Gastroesophageal sphincter (tissue), 4 donors: ENCODE measurements at places on chromosomes 3 and 15.

GRCh38 chr3:151477591-151478334, 16.9 kb upstream of the IGSF10 start:
- H3K27me3 ChIP-seq, result no peaks in the 10 kb centered on the region
- no peak for ATAC-seq
- H3K27ac ChIP-seq, result no peak overlapping the region
- H3K36me3 ChIP-seq, result no peaks in the 10 kb centered on the region
- no peak overlapping the region for H3K4me3 ChIP-seq

DNA sequence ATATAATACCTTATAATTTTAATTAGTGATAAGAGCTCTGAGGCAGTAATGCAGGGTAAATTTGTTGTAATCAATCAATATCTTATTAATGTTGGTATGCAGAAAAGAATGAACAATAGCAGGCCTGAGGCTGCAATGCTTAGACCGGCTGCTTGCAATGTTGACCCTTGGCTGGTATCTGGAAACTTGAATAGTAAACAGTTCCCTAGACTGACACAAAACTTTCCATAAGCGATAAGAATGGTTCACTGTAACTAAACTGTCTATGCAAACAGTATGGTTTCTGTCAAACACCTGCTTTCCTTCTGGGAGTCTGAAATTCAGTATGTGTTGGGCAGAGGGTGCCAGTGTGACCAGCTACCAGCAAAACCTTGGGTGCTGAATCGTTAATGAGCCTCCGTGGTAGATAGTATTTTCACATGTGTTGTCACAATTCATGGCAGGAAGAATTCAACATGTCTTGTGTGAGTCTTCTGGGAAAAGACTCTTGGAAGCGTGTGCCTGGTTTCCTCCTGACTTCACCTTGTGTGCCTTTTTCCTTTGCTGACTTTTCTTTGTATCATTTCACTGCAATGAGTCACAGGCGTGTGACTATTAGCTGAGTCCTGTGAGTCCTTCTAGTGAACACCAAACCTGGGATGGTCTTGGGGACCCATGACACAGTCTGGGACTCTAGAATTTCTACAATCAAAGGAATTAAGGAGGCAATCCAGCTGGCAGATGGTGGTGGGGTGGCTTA, 30.7 kb upstream of the CLRN1 start:
- H3K4me1 ChIP-seq, result no peaks in the 10 kb centered on the region
- peaks cover 4% of the 10 kb centered on the region for H3K27me3 ChIP-seq
- no peak for ATAC-seq
- H3K4me3 ChIP-seq, result no peak overlapping the region
- no peak overlapping the region for H3K27ac ChIP-seq

DNA sequence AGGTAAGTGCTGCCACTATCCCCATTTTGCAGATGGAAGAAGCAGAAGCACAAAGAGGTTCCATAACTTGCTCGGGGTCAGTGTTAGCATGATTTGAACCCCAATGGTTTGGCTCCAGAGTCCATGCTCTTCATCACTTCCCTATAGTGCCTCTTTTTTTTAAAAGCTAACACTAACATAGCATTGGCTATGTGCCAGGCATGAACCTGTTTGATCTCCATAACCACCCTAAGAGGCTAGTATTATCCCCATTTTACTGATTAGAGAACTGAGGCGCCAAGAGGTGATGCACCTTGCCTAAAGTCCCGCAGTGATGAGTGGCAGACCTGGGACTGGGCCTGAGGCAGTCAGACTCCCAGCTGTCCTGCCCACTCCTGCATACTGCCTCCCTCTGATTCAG, 7.3 kb downstream of the LINGO1 start:
- no peaks in the 10 kb centered on the region for H3K4me1 ChIP-seq
- no peak overlapping the region for H3K27ac ChIP-seq
- no peak for ATAC-seq
- peaks cover 6% of the 10 kb centered on the region for H3K27me3 ChIP-seq
- H3K4me3 ChIP-seq, result no peak overlapping the region

GRCh38 chr15:65952391-65953053, 83.2 kb downstream of the RAB11A start:
- no peaks in the 10 kb centered on the region for H3K36me3 ChIP-seq
- no peak for ATAC-seq
- no peaks in the 10 kb centered on the region for H3K4me1 ChIP-seq
- H3K27me3 ChIP-seq, result peaks cover 49% of the 10 kb centered on the region
- H3K27ac ChIP-seq, result no peak overlapping the region

DNA sequence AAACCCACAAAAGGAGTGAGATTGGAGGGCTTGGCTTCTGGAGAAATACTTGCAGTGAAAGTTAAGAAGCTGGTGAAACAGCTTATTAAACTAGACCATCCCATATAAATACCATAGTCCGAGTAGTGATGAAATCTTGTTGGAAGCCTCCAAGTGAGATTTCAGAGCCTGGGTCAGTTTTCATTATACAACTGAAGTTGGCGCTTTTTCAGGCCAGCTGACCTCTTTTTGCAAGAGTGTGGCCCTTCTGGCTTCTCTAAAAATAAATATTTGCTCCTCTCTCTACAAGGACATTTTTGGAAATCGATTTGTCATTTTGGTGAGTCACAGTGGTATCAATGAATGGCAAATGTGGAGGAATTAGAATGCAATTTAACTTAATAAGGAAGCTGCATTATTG, 51.2 kb upstream of the THRB start:
- H3K27me3 ChIP-seq, result no peaks in the 10 kb centered on the region
- H3K4me1 ChIP-seq, result no peaks in the 10 kb centered on the region

DNA sequence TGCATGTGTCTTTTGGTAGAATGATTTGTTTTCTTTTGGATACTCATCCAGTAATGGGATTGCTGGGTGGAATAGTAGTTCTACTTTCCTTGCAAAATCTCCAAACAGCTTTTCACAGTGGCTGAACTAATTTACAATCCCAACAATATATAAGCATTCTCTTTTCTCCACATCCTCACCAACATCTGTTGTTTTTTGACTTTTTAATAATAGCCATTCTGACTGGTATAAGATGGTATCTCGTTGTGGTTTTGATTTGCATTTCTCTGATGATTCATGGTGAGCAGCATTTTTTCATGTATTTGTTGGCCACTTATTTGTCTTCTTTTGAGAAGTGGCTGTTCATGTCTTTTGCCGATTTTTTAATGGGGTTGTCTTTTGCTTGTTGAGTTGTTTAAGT, 55.8 kb downstream of the ST8SIA2 start:
- H3K4me3 ChIP-seq, result no peak overlapping the region
- no peaks in the 10 kb centered on the region for H3K36me3 ChIP-seq
- no peak for ATAC-seq

DNA sequence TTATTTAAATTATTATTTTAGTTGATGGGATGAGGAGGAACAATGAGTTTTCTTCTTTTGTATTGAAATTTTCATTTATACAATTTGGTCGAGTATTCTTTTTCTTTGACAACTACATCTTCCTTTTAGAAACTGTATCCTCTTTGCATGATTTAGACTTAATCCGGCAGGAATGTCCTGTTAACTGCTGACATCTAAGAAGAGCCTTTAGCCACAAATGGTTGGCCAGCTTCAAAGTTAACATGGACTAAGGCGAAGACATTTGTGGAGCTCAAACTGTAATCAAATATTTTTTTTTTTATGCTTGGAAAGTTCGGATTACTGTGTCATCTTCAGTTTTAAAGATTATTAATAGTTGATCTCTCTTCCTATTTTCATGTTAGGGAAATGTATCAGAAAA, 43.2 kb downstream of the RIOX2 start:
- H3K27me3 ChIP-seq, result no peaks in the 10 kb centered on the region
- H3K27ac ChIP-seq, result no peak overlapping the region
- H3K36me3 ChIP-seq, result no peaks in the 10 kb centered on the region
- H3K4me1 ChIP-seq, result no peaks in the 10 kb centered on the region
- no peak for ATAC-seq
- H3K4me3 ChIP-seq, result no peak overlapping the region

DNA sequence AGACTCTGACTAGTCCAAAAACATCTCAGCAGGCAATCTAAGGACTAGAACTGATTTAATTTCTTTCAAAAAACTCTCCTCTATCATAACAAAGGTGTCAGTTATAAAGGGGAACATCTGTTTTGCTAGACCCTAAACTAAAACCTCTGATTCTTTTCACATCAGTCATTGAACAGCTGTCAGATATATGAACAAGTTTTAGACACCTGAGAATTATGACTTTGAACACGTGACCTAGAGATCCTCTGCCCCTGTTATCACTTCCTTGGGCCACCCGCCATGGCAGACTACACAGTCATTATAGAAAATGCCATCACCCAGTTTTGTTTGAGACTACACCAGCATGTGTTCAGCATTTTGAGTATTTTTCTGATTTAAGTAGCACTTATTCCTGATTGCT, 282.3 kb upstream of the TBL1XR1 start:
- peaks cover 48% of the 10 kb centered on the region for H3K4me1 ChIP-seq
- ATAC-seq, result no peak
- H3K4me3 ChIP-seq, result no peak overlapping the region

DNA sequence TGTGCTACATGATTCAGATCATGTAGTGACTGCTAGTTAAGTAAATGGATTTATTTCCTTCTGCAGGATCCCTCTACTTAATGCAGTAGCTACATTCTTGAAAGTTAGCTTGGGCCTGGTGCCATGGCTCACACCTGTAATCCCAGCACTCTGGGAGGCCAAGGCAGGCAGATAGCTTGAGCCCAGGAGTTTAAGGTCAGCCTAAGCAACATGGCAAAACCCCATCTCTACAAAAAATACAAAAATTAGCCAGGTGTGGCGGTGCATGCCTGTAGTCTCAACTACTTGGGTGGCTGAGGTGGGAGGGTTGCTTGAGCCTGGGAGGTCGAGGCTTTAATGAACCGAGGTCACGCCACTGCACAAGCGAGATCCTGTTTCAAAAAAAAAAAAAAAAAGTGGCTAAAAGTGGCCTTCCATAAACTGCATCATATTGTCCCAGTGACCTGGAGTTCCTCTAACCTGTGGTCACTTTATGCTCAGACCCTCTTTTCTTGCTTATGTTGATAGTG, 22.0 kb downstream of the TSEN2 start:
- H3K27me3 ChIP-seq, result no peaks in the 10 kb centered on the region
- no peak overlapping the region for H3K4me3 ChIP-seq
- ATAC-seq, result no peak
- H3K27ac ChIP-seq, result no peak overlapping the region
- peaks cover 65% of the 10 kb centered on the region for H3K36me3 ChIP-seq
- H3K4me1 ChIP-seq, result peaks cover 14% of the 10 kb centered on the region

DNA sequence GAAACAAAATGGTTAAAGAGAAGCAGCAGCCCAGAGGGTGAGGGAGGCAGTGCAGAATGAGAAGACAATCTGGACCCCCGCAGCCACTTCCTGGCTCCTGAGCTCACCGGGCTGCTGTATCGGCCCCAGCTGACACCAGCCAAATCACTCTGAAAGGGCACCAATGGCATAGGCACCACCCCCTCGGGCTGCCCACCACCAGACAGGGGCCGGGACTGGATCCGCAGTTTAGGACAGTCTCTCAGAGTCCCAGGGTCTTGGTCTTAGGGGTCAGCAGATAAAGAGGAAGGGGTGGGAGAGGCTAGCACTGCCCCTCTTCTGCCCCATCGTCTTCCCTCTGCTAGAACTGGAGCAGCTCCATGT, 17.9 kb upstream of the EHD4 start:
- H3K36me3 ChIP-seq, result no peaks in the 10 kb centered on the region
- H3K4me1 ChIP-seq, result no peaks in the 10 kb centered on the region
- no peak overlapping the region for H3K4me3 ChIP-seq
- peaks cover 16% of the 10 kb centered on the region for H3K27me3 ChIP-seq

DNA sequence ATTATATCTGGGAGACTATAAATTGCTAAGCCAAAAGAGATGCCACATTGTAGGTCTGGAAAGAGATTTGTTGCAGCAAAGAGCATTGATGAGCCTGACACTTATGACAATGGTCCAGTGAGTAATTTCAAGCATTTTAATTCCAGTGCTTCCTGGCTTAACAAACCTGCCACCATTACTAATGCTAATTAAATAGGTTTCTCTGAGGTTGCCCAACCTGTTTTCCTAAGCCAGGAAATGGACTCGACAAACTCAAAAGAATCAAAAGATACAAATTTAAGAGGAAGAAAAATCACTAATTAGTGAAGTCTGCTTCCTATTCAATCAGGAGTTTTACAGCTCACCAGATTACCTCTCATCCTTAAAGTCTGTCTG, 36.7 kb upstream of the CTDSPL start:
- H3K36me3 ChIP-seq, result no peaks in the 10 kb centered on the region
- H3K27me3 ChIP-seq, result no peaks in the 10 kb centered on the region
- no peaks in the 10 kb centered on the region for H3K4me1 ChIP-seq
- ATAC-seq, result no peak

DNA sequence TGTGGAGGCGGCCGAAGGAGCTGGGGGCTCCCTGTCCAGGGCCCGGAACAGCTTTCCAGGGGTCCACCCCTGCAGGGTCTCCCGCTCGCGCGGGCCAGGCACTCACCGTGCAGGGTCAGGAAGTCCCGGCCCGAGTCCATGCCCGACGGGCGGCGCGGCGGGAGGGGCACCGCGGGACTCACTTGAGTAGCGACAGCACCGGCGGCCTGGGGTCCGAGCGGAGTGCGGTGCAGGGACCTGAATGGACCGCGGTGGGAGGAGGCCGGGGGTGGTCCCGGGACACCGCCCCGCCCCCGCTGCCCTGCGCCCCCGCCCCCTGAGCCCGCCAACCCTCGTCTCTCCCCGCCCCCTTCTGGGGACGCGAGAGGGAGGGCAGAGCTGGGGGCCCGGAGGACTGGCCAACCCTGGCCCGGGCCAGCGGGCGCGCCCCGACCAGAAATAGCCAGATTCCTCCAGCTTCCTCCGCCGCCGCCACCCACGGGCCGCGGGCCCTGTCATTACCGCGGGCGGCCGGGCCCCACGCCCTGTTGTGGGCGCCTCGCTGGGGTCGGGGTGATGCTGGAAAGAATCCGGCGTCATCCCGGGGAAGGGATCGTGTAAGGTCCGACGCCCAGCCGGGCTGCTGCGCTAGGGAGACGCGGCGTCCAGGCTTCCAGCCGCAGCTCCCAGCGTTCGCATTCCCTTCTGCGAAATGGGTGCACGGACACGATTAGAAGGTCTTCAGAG, at the start of gene PLCD1:
Gene PLCD1, minus strand, starts transcription at position 243 of the 726 bp plus-strand sequence. Its CDS starts 103 bp downstream, at position 140.
- H3K36me3 ChIP-seq, result no peaks in the 10 kb centered on the region
- peak; percentile 60 for ATAC-seq
- H3K27me3 ChIP-seq, result no peaks in the 10 kb centered on the region
- peak within 1 kb of the TSS; percentile 86 for H3K4me3 ChIP-seq
- H3K4me1 ChIP-seq, result peaks cover 22% of the 10 kb centered on the region
- H3K27ac ChIP-seq, result peak within 1 kb of the TSS; percentile 93

DNA sequence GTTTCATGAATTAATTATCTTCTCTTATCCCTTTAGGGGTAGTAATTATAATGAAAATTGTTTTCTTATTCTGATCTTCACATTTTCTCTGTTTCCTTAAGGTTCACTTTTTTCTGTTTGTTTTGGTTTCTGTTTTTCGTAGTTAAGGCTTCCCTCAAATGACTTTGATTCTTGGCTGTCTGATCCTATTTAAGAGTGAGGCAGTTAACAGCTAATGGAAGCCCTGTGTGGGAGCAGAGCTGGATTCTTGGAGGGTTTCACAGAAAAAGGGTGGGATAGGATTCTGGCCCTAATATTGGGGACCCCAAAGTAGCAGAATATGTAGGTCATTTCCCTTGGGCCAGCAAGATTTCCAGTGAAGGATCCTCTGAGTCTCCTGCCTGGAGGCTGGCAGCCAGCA, 6.8 kb upstream of the AMOTL2 start:
- ATAC-seq, result no peak
- H3K4me1 ChIP-seq, result peaks cover 22% of the 10 kb centered on the region
- H3K36me3 ChIP-seq, result no peaks in the 10 kb centered on the region

GRCh38 chr3:192986379-192986778, 68.7 kb upstream of the MB21D2 start:
- H3K36me3 ChIP-seq, result no peaks in the 10 kb centered on the region
- H3K4me3 ChIP-seq, result no peak overlapping the region
- no peaks in the 10 kb centered on the region for H3K27me3 ChIP-seq
- H3K4me1 ChIP-seq, result no peaks in the 10 kb centered on the region
- ATAC-seq, result no peak
- no peak overlapping the region for H3K27ac ChIP-seq

- no peak overlapping the region for H3K4me3 ChIP-seq
- no peak overlapping the region for H3K27ac ChIP-seq
- H3K4me1 ChIP-seq, result peaks cover 8% of the 10 kb centered on the region
- ATAC-seq, result no peak
- no peaks in the 10 kb centered on the region for H3K27me3 ChIP-seq
Observed at GRCh38 chr3:52221563-52222318, 3.7 kb downstream of the TLR9 start.
